ENCODE measurements at places on chromosomes 1 and 21.
A peak's percentile ranks its signal among the peaks of the same experiment; 100 is the strongest.

DNA sequence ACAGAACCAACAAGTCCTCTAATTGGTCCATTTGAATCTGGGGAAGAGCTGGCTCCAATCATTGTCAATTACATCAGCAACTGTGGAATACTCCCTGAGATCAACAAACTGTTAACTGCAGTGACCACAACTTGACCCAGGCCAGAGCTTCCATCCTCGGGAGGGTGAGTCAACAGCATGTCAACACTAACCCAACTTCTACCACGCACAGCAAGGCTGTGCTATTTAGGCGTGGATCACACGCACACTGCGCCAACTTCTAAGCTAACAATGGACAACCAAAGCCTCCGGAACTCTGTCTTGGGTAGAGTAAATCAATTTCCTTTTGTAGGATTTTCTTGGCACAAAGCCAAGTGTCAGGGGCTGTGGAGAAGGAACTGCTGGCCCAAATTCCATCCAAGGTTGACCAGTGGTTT, 30.4 kb downstream of the APP start:
- no peak for DNase-seq

DNA sequence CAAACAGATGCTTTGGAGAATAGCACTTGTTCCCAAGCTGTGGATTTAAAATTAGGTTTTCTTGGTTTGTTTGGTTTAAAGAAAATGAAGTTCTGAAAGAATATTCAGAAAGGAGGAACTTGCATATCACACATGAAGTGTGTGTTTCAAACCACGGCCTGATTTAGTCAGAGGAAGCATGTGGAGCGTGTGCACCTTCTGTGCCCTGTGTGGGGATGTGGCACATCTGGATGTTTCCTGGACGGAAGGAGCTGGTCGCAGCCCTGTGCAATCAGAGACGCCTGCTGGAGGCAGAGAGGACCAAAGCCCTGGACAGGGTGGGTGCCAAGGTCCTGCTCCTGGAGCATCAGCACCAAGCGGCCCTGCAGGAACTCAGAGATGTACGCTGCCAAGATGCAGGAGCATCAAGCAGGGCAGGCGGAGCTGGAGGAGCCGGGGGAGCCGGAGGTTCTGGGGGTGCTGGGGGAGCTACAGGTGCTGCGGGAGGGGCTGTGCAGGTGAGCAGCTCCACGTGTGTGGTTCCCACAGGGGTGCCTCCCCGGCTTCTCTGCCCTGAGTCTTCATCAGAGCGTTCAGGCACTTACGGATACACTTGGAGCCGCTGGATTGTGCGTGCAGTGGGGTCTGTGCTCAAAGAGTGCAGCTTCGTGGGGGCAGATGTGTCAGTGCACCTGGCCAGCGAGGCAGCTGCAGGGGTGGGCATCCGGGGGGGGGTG, 45.7 kb downstream of the PCNT start:
- no peak for DNase-seq

GRCh38 chr21:26506956-26507355, 66.1 kb downstream of the CYYR1 start:
- DNase-seq, result no peak

- no peak for DNase-seq
Observed at GRCh38 chr1:4745560-4745959, 91.2 kb downstream of the AJAP1 start.

- DNase-seq, result no peak
Observed at GRCh38 chr1:75338616-75339483, 204.7 kb downstream of the LHX8 start.

GRCh38 chr21:37064841-37065240, 8.0 kb downstream of the PIGP start:
- no peak for DNase-seq

- DNase-seq, result no peak
Observed at GRCh38 chr1:11927866-11928592, 1.8 kb upstream of the KIAA2013 start.

DNA sequence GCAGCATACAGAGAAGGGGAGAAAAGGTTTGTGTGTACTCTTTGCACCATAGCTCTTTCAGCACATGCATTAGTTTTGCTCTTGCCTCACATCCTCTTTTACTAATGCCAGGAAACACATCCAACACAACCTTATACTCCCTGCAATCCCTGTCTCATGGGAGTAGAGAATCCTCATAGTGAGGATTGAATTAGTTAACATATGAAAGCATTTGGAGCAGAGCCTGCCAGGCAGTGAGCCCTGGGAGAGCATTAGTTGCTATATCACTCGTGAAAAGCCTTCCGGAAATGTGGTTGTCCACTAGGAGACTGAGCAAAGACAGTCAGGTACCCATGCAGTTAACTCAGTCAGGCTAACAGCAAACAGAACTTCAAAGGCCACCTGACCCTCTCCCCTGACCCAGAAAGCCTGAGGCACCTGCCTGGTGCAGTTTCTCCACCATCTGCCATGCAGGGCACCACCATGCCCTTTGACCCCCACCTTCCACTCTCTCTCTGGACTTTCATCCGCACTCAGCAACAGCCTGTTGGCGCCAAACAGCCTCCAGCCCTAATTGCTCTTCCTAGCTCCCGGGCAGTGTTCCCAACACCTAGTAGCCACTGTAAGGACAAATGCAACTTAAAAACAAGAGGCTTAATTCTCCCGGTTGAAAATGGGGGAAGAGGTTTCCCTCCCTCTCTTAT, 14.9 kb upstream of the AGT start:
- DNase-seq, result peak; percentile 45

- no peak for DNase-seq
Observed at GRCh38 chr1:192984080-192984479, 75.1 kb downstream of the UCHL5 start.

DNA sequence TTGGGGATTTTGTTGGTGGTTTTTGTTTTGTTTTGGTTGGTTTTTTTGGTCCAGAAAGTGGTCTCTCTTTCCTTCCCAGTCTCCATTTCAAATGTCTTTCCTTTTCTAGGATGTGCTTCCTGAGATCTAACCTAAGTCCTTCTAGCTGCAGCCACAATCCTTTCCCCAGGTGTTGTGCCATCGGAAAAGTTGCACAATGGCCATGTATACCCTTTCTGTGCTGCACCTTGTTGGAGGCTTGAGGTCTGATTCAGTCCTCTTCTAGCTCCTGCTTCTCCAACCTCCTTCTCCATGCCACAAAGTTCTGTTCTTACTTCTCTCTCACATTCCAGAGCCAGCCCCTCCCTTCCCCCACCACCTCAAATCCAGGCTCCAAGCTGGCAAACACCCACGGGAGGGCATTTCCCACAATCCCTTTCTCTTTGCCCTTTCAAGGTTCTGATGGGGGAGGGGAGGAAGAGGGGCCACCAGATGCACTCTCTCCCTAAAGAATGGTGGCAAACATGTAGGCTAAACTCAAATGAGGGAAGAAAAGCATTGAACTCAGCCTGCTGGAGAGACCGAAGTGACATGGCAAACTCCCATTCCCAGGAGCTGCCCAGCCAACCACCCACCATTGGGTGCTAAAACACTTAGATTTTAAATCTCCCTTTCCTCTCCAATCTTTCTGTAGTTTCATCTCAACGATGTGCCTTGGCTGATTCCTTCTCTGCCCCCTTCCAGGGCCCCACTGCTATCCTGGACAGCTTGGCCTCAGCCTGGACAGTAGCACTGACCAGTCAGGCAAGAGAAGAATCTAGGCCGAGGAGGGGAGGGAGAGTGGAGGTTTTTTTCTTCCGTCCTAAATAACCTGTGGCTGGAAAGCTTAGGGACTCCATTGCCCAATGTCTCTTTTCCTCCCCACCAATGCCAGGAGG, 2.9 kb downstream of the KCNJ10 start:
- DNase-seq, result no peak

Measured in right hindlimb (tissue), 1 donor.